A673 (cell line): ENCODE measurements at places on chromosomes 4 and X. TPM values are rescaled to one million over a fixed set of nuclear protein-coding genes. Genes with fewer than 3 reads are reported as not detected.

The FATE1 gene
- total RNA-seq: 0.45 TPM in 1 of 2 replicates, not detected in the other

The ZNF185 gene
- 2.1 and 2.2 TPM in 2 replicates for total RNA-seq

The ZDHHC15 gene
- not detected in 2 replicates for total RNA-seq

The AFM gene
- total RNA-seq: 0.15 TPM in 1 of 2 replicates, not detected in the other

The AVPR2 gene
- total RNA-seq: not detected in 2 replicates

The ADH4 gene
- total RNA-seq: not detected in 2 replicates

The ZRSR2 gene
- total RNA-seq: 16.1 and 18.1 TPM in 2 replicates

The TBC1D8B gene
- 0.41 and 0.61 TPM in 2 replicates for total RNA-seq

The HTRA3 gene
- total RNA-seq: 0.64 and 1.4 TPM in 2 replicates

The BEX4 gene
- total RNA-seq: 65.4 and 67.7 TPM in 2 replicates

The AKAP4 gene
- total RNA-seq: not detected in 2 replicates

The S100G gene
- not detected in 2 replicates for total RNA-seq

The STPG2 gene
- not detected in 2 replicates for total RNA-seq

The PCDH19 gene
- total RNA-seq: 0.39 and 0.80 TPM in 2 replicates

The ZFP92 gene
- 0.41 and 0.55 TPM in 2 replicates for total RNA-seq

The GLRA2 gene
- not detected in 2 replicates for total RNA-seq

The ABLIM2 gene
- total RNA-seq: 2.7 and 3.2 TPM in 2 replicates

The PTTG2 gene
- total RNA-seq: not detected in 2 replicates

The CA5B gene
- total RNA-seq: 9.4 and 13.2 TPM in 2 replicates

The AMBN gene
- 2.1 and 3.8 TPM in 2 replicates for total RNA-seq

The ING2 gene
- total RNA-seq: 15.8 and 19.9 TPM in 2 replicates

The CLTRN gene
- total RNA-seq: 0.26 TPM in 1 of 2 replicates, not detected in the other

The TMEM154 gene
- total RNA-seq: 2.3 and 2.6 TPM in 2 replicates

The CFP gene
- 1.9 and 2.3 TPM in 2 replicates for total RNA-seq

The MTTP gene
- not detected in 2 replicates for total RNA-seq

The EVC2 gene
- 5.6 and 6.0 TPM in 2 replicates for total RNA-seq

The RASSF6 gene
- not detected in 2 replicates for total RNA-seq
